ENCODE measurements at places on chromosomes 2 and 18.

DNA sequence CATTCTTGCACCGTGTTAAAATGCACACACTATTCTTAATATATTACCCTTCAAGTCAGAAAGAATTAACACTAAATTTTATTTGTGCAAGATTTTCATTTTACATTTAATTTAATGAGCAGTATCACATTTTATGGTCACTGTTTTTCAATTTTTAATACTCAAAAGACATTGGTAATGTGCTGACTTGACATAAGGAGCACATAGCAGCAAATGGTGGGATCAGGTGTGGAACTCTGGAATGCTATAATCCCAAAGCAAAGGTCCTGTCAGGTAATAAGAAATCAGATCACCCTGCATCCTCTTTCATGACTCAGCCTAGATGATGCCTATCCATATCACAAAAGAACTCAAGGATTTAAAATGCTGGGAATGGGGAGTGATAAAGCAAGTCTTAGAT, 55.6 kb upstream of the SPAG16 start:
- H3K27me3 ChIP-seq: no peaks in the 10 kb centered on the region
- no peak overlapping the region for H3K27ac ChIP-seq
- no peaks in the 10 kb centered on the region for H3K36me3 ChIP-seq
- no peak for DNase-seq
- no peak overlapping the region for H3K4me3 ChIP-seq

- no peak overlapping the region for H3K4me3 ChIP-seq
- H3K27me3 ChIP-seq: no peaks in the 10 kb centered on the region
- no peak overlapping the region for H3K27ac ChIP-seq
- no peak for DNase-seq
- peaks cover 6% of the 10 kb centered on the region for H3K36me3 ChIP-seq
These were observed 130.9 kb downstream of the ANTXR1 start for GRCh38 chr2:69143748-69144360.

GRCh38 chr18:51447351-51448342, 250.2 kb upstream of the MEX3C start:
- H3K27me3 ChIP-seq: no peaks in the 10 kb centered on the region
- H3K36me3 ChIP-seq: no peaks in the 10 kb centered on the region
- DNase-seq: peak; percentile 63
- peaks cover 20% of the 10 kb centered on the region for H3K4me1 ChIP-seq
- H3K27ac ChIP-seq: peak overlapping the region; percentile 49

DNA sequence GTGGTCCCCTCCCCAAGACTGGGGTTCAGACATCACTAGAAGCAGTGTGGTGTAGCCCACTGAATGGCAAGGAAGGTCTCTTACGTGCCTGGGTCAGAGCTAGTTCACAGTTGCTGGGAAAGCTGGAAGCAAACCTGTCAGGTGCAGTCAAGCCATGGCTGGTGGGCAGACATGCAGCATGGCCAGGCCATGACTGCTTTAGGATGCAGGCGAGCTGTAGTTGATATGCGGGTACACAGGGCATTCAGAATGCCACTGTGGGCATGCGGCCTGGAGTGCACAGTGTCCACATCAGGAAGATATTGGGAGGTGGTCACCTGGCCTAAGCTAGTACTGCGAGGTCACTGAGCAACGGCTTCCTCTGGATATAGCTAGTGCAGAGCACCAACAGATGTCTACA, 11.8 kb upstream of the SLC9A4 start:
- no peak overlapping the region for H3K27ac ChIP-seq
- H3K4me3 ChIP-seq: no peak overlapping the region
- H3K4me1 ChIP-seq: no peaks in the 10 kb centered on the region

DNA sequence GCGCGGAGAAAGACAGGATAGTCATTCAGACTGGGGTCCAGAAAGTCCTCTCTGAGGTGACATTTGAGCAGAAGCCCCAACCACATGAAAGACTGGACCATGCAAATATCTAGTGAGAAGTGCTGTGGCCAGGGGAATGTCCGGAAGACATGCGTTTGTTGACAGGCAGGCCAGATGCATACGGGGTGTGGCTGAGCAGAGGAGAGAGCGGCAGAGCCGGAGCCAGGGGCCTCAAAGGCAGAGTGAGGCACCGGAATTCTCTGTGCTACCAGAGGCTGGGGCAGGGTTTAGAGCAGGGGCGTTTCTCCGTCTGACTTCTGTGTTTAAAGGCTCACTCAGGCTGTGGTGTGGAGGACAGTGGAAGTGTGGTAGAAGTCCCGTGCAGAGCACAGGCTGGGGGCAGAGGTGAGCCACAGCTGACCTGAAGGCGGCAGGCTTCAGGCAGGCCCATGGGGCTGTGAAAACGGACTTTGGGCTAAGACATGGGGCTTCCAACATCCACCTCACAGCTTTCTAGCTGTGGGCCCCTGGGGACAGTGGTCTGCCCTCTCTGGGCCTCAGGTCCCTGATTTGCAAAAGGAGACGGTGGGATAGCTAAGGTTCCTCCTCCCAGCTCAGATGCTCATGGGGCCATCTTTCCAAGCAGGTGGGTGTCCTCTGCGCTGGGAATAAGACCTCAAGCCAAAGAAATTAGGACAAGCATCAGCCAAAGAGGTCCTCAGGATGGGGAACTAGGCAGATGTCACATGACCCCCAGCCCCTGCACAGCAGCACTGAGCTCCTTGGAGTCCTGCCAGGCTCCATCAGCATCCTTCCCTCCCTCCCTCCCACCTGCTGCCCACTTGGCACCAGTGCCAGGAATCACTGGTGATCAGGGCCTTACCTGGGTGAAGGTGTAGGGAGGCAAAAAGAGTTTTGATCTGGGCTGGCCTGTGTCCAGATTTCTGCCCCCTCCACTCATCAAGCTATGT, 11.2 kb downstream of the RUFY4 start:
- DNase-seq: no peak
- H3K4me1 ChIP-seq: no peaks in the 10 kb centered on the region
- no peaks in the 10 kb centered on the region for H3K27me3 ChIP-seq
- H3K4me3 ChIP-seq: no peak overlapping the region
- H3K27ac ChIP-seq: no peak overlapping the region

- no peak overlapping the region for H3K27ac ChIP-seq
- no peaks in the 10 kb centered on the region for H3K4me1 ChIP-seq
- no peaks in the 10 kb centered on the region for H3K27me3 ChIP-seq
- H3K4me3 ChIP-seq: no peak overlapping the region
- no peak for DNase-seq
These were observed 297.3 kb upstream of the MMADHC start for GRCh38 chr2:149884871-149885270.

DNA sequence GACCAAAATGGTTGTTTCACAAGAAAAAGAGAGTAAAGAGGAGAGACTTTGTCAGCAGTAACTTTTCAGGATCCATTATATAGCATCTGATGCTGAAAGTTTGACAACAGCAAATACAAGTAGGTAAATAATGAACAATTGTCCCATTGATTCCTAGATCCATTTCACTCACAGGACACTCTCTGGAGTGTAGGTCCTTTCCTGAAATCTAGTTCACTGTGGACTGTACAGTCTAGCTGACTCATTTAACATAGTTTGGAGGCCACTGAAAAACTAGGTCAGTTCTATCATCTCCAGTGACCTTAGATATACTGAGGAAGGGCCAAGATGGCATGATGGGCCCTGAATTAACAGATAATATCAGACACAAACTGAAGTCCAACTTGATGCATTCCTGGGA, 19.3 kb upstream of the NEB start:
- H3K4me1 ChIP-seq: no peaks in the 10 kb centered on the region
- no peak overlapping the region for H3K27ac ChIP-seq

- no peaks in the 10 kb centered on the region for H3K4me1 ChIP-seq
- H3K36me3 ChIP-seq: no peaks in the 10 kb centered on the region
- no peak overlapping the region for H3K27ac ChIP-seq
- no peak overlapping the region for H3K4me3 ChIP-seq
These were observed 55.2 kb upstream of the NRP2 start for GRCh38 chr2:205627085-205627484.

GRCh38 chr2:228039752-228040534, 141.5 kb downstream of the SPHKAP start:
- no peaks in the 10 kb centered on the region for H3K36me3 ChIP-seq
- H3K27me3 ChIP-seq: no peaks in the 10 kb centered on the region
- DNase-seq: peak; percentile 10
- no peak overlapping the region for H3K4me3 ChIP-seq
- H3K27ac ChIP-seq: no peak overlapping the region

DNA sequence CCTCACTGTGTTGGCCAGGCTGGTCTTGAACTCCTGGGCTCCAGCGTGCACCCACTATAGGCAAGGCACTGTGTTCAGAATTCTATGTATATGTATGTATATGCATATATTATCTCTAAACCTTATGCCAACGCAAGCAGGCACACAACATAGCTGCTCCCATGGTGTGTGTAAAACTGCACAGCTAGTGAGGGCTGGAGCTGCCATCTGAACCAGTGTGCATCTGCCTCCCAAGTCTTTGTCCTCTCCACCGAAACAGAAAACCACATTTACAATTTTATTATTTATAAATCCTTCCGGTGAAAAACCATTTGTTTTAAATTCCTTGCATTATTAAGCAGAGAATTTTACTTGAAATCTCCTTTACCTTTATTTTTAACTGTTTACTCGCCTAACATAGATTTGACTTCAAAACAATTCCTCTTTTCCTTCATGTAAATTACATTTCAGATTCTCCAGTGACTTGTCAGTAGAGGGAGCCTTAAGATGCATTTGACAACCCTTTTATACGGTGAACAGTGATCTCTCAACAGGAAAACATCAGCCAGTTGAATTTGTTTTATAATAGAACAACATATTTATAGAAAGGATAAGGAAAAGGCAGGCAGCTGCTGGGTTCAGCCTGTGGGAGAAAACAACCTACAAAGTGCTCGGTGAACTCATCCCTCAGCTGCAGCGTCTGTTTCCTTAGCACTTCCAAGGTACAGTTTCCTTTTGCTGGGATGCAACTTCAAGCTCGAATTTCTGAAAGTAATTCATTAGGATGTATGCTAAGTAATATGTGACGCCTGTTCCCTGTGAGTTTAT, 101.2 kb downstream of the MYT1L start:
- H3K4me3 ChIP-seq: no peak overlapping the region
- H3K4me1 ChIP-seq: peaks cover 9% of the 10 kb centered on the region
- H3K36me3 ChIP-seq: no peaks in the 10 kb centered on the region
- no peaks in the 10 kb centered on the region for H3K27me3 ChIP-seq
- DNase-seq: peak; percentile 71
- no peak overlapping the region for H3K27ac ChIP-seq

DNA sequence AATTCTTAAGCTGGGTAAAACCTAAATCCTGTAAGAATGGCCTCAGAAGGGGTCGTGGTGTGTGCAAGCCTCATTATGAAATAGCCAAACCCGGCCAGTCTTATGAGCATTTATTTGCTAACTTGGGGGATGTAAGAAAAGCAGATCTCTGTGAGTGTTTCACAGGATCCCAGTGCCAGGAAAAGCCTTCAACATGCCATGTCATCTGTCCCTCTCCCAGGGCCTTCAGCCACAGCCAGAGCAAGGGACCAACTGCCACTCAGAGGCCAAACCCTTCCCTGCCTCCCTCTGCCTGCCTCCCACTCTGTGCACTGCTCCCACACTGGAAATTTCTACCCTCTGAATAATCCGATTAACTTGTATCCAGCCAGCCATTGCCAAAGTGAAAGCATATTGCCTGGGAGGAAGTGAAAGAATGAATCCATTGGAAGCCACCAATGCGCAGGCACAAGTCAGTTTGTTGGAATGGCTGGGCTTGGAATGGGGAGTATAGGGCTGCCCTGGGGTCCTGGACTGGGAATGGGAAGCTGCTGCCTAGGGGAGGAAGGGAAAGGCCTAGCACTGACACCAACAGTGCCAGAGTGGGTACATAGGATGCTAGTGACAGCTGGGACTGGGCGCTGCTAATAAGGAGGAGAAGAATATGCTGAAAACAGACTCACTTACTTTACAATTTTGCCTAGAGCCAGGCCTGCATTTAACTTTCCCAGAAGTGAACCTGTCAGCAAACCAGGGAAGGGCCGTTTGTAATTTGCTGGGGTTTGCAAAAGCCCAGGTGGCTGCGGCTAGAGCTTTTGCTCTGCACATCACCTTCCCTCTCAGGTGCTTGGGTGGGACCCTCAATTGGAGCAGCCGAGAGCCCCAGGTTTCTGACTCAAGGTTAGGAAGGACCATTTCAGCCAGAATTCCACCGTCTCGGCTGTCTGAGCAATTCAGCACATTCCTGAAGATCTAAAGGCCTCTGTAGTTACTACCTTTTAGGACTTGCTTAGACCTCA, 146.6 kb upstream of the NCK2 start:
- H3K4me3 ChIP-seq: no peak overlapping the region
- H3K27ac ChIP-seq: no peak overlapping the region
- no peaks in the 10 kb centered on the region for H3K27me3 ChIP-seq
- H3K4me1 ChIP-seq: peaks cover 7% of the 10 kb centered on the region
- DNase-seq: no peak

DNA sequence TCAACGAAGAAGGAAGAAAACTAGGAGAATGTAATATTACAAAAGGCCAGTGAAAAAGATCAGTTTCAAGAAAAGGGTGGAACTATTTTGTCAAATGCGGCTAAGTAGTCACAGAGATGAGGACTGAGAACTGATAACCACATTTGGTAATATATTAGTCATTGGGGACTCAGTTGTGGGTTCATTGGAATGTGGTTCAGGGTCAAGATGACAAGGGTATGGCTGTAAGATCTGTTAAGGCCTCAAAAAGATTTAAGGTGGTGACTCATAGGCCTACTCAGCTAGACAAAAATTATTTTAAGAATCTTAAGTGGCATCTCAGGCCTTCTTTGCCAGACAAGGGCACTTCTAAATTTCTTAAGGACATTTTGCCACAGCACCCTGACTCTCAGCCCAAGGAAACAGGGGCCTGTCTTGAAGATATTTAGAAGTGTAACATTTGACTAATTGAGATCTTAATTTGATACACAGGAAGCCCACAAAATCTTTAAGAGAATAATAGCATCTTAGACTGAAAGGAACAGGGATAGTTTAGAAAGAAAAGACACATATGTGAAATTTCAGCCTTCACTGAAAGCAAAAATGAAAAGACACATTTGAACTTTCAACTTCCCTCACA, 81.3 kb downstream of the STRADB start:
- H3K27me3 ChIP-seq: no peaks in the 10 kb centered on the region
- H3K36me3 ChIP-seq: no peaks in the 10 kb centered on the region
- no peak overlapping the region for H3K4me3 ChIP-seq
- DNase-seq: no peak

- no peaks in the 10 kb centered on the region for H3K36me3 ChIP-seq
- no peak overlapping the region for H3K4me3 ChIP-seq
- H3K27ac ChIP-seq: no peak overlapping the region
These were observed 2012.5 kb upstream of the LRRTM1 start for GRCh38 chr2:82317012-82317411.
